ENCODE measurements at places on chromosomes 3 and 15.

DNA sequence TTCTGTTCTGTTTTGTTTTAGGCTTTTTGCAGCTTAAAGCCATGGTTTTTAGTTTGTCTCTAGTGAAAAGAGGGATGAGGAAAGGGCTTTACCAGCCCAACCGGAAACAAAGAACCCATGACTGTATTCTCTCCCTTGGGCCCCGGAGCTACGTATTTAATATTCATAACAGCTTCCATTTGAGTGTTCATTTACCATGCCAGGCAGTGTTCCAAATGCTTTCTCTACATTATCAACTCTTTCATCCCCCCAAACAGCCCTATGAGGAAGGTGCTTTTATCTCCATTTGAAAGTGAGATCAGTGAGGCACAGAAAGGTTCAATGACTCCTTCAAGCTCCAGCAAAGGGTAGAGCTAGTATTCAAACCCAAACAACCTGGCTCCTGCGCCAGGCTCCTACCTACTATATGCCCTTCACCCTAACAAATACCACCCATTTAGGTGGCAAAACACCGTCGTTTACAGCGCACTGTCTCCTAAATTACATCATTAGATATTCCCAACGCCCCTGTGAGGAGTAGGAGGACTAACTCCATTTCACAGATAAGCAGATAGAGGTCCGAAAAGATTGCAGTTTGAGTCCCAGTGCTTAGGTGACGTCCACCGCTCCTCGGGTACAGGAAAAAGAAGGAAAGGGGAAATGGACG lies 27.9 kb downstream of the GTPBP8 start:
- peak; percentile 19 for DNase-seq

- no peak for DNase-seq
These were observed 39.7 kb upstream of the MLF1 start for GRCh38 chr3:158531334-158531733.

GRCh38 chr3:105032541-105032940 lies 334.2 kb upstream of the ALCAM start:
- DNase-seq = no peak

- no peak for DNase-seq
These were observed 41.1 kb upstream of the PLSCR5 start for GRCh38 chr3:146646261-146646660.

DNA sequence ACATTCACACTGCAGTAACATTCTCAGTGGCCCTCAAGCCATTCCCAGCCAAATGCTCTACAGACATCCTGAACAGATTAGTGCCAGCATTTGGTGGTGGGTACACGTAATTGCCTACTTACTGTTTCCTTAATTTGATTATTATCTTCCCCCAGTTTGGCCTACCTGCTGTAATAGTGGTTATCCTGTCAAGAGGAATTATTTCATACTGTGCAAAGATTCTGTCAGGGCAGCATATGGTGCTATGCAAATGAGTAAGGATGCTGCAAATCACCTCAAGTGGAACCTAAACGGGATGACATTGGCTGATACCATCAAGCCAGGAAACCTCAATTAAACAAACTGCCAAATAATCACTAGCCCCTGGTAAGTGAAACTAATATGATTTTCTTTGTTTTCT lies 88.7 kb downstream of the SEMA6D start:
- no peak for DNase-seq

DNA sequence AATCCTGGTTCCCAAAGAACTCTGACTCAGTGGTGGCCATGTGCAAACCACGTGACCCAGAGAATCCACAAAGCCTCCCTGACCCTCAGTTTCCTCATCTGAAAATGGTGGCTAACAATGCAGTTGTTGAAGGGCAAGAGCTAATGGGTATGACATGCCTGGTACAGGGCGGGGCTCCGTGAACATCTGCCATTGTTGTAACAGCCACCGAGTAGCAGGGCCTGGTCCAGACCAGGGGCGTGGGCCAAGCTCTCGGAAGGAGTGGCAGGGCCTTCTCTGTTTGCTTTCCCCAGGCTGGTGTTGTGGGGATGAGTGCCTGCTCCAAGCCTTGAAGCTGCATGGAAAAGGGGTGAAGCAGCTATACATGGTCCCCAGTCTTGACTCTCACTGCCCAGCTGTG lies 13.4 kb downstream of the MAPKAPK3 start:
- no peak for DNase-seq

- no peak for DNase-seq
These were observed 95.4 kb upstream of the CCDC80 start for GRCh38 chr3:112736386-112736785.

- peak; percentile 17 for DNase-seq
These were observed 31.1 kb downstream of the DNAJC13 start for GRCh38 chr3:132448216-132448961.

DNA sequence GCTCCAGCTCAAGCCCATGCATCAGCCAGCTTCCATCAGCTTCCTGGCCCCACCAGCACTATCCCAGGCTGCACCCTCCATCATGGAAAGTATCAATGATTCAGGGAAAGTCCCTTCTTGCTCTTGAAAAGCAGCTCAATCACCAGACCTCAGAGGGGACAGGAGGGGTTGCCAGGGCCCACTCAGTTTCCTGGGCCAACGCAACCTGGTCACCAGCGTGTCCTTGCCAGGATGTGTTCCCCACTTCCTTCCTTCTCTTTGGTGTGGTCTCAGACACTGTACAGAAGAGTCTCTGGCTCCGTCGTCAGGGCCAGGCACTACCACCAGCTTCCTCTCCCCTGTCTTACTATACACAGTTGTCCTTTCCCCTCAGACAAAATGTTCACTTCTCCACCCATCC lies 3.0 kb downstream of the HDC start:
- DNase-seq = no peak

- DNase-seq = no peak
These were observed 304.3 kb downstream of the ZIC1 start for GRCh38 chr3:147713234-147714133.

GRCh38 chr3:11134794-11135193 lies 19.5 kb upstream of the HRH1 start:
- DNase-seq = no peak

- no peak for DNase-seq
These were observed 844.6 kb upstream of the ROBO1 start for GRCh38 chr3:80612366-80612765.

Measured in SJCRH30 (cell line).